ENCODE measurements at places on chromosomes 16 and 17. TPM values are rescaled to one million over a fixed set of nuclear protein-coding genes. Genes with fewer than 3 reads are reported as not detected.

DNA sequence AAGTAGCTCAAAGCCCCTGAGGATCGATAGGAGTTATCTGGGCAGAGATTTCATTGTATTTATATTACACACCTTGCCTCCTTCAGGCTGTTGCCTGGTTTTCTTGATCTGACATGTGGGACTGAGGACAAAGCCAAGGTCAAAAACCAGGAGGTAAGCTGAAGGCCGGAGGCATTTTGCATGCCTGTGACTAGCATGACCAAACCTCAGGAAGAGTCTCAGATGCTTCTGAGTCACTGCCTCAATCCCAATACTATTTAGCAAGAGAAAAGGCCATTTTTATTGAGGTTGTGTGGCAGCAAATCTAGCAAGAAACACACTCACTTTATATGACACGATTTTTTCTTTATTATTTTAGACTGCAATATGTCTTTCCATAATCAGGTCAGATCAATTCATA lies 968.1 kb downstream of the CDH11 start:
- DNase-seq: no peak

The ZNF385C gene
- total RNA-seq: 0.29 TPM

DNA sequence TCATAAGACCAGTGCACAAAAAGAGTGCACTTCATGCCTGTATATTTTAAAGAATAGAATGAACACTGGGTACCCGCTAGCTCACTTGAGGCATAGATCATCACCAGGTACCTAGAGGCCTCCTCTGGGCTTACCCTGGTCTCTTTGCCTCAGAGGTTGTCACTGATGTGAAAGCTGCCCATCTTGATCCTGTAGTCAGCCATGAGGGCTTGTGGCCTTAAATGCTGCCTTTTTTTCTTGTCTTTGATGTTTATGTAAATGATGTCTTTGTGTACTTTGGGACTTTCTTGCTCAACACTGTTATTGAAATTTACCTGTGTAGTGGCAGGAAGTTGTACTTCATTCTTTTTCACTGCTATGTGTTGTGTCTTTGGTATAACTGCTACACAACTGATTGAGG lies 26.8 kb upstream of the SLC5A10 start:
- DNase-seq: no peak

The HLF gene
- 56.6 TPM for total RNA-seq

The SGCA gene
- 132 TPM for total RNA-seq

GRCh38 chr17:66190738-66191592 lies 968 bp downstream of the CEP112 start:
- DNase-seq: peak; percentile 52

Data from right cardiac atrium (tissue), 5 donors.